ENCODE measurements at places on chromosomes 2 and 18. TPM values are rescaled to one million over a fixed set of nuclear protein-coding genes. Genes with fewer than 3 reads are reported as not detected.

MC2R gene
- not detected for total RNA-seq

NRP2 gene
- total RNA-seq = 115 TPM

HRH4 gene
- not detected for total RNA-seq

TUBA4B gene
- total RNA-seq = 0.26 TPM

TNS1 gene
- 13.5 TPM for total RNA-seq

PDE6D gene
- 19.2 TPM for total RNA-seq

PREB gene
- 65.1 TPM for total RNA-seq

ABCG8 gene
- not detected for total RNA-seq

RASGRP3 gene
- 1.6 TPM for total RNA-seq

KCNK3 gene
- 1.4 TPM for total RNA-seq

ITGA4 gene
- total RNA-seq = 3.0 TPM

HAAO gene
- not detected for total RNA-seq

PRSS56 gene
- 0.16 TPM for total RNA-seq

SERPINB13 gene
- not detected for total RNA-seq

IL1R1 gene
- total RNA-seq = 34.5 TPM

WNT6 gene
- total RNA-seq = not detected

RNF125 gene
- total RNA-seq = 0.53 TPM

IL36RN gene
- total RNA-seq = 0.13 TPM

HOXD9 gene
- 1.7 TPM for total RNA-seq

HOXD13 gene
- 0.24 TPM for total RNA-seq

KIDINS220 gene
- 22.0 TPM for total RNA-seq

TWIST2 gene
- 19.4 TPM for total RNA-seq

DSG4 gene
- total RNA-seq = 0.02 TPM

NEU2 gene
- total RNA-seq = not detected

FHL2 gene
- total RNA-seq = 79.0 TPM

HAUS1 gene
- 30.9 TPM for total RNA-seq

SERPINB12 gene
- total RNA-seq = not detected

SERPINB10 gene
- total RNA-seq = 0.22 TPM

KIF1A gene
- 0.62 TPM for total RNA-seq

ANKRD30BL gene
- total RNA-seq = not detected

RPRM gene
- total RNA-seq = not detected

SERPINB11 gene
- total RNA-seq = not detected

GLI2 gene
- total RNA-seq = 30.4 TPM

AGXT gene
- total RNA-seq = not detected

MERTK gene
- total RNA-seq = 2.1 TPM

GAREM1 gene
- 2.2 TPM for total RNA-seq

COL3A1 gene
- 0.25 TPM for total RNA-seq

HOXD8 gene
- total RNA-seq = 5.9 TPM
